ENCODE measurements at places on chromosomes 2 and 18.

GRCh38 chr2:69204654-69205053 lies 182.4 kb downstream of the GFPT1 start:
- no peak for DNase-seq

GRCh38 chr18:49935215-49935614 lies 121.9 kb upstream of the ACAA2 start:
- DNase-seq, result no peak

- DNase-seq, result no peak
Observed at GRCh38 chr18:76568731-76569130, 73.7 kb upstream of the ZNF516 start.

DNA sequence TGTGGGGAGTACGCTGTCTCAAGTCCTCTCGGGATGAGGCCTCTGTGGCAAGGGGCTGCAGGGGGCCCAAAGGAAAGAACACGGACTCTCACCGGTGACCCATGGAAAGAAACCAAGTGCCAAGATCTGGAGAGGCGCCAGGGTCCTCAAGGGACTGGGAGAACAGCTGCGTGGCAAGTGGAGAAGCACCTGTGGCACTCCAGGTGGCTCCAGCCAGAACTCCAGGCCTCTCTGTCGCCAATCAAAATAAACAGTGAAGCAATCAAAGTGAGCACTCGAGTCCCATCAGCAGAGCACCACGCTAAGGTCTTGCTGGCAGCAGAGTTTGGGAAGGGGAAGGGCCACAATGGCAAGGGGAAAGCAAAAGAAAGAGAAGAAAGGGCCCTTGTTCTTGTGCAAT lies 54.7 kb downstream of the BCL2 start:
- DNase-seq, result peak; percentile 92

- no peak for DNase-seq
Observed at GRCh38 chr2:108637304-108637669, 82.0 kb upstream of the RANBP2 start.

DNA sequence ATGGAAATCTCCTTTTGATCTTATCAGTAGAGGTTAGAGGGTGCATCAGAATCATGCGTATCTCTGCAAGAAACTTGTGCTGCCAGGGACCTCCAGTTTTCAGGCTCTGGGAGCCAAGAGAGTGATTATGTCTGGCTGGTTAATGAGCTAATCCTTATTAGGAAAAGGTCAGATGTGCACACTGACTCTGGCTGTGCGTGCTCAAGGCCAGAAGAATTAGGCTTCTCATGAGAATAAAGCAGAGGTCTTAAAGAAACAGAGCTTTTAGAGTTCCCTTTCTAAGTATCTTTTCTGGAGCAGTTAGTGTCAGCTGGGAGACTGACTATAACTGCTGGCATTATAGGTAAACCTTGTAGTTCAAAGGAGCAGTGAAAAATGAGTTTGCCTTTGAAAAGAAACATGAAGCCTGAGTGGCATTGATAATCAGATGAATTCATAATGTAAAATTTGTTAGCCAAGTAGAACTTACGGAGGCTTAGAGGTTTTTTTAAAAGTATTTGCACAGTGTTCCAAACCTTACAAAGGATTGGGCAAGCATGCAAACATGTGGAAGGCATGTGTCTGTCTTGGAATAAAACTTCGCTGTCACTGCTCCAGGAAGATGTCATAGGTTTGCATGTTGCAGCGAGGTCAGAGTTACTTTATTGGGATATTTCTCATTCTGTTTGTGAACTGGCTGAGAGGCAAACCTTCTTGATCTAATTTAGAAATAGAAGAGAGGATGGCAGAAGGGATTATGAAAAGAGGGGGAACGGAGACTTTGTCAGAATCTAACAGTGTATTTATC lies 151.7 kb downstream of the ARHGAP28 start:
- DNase-seq, result no peak

- DNase-seq, result no peak
Observed at GRCh38 chr18:22829781-22830180, 103.3 kb upstream of the RBBP8 start.

- DNase-seq, result no peak
Observed at GRCh38 chr2:233423552-233423860, 69.2 kb downstream of the DGKD start.

- peak; percentile 18 for DNase-seq
Observed at GRCh38 chr2:237223201-237223861, 137.6 kb downstream of the COPS8 start.

GRCh38 chr2:1707771-1708418 lies 36.4 kb downstream of the PXDN start:
- peak; percentile 95 for DNase-seq

- no peak for DNase-seq
Observed at GRCh38 chr18:55268628-55269275, 309.5 kb upstream of the CCDC68 start.

- no peak for DNase-seq
Observed at GRCh38 chr2:42868096-42868495, 75.7 kb upstream of the HAAO start.

DNA sequence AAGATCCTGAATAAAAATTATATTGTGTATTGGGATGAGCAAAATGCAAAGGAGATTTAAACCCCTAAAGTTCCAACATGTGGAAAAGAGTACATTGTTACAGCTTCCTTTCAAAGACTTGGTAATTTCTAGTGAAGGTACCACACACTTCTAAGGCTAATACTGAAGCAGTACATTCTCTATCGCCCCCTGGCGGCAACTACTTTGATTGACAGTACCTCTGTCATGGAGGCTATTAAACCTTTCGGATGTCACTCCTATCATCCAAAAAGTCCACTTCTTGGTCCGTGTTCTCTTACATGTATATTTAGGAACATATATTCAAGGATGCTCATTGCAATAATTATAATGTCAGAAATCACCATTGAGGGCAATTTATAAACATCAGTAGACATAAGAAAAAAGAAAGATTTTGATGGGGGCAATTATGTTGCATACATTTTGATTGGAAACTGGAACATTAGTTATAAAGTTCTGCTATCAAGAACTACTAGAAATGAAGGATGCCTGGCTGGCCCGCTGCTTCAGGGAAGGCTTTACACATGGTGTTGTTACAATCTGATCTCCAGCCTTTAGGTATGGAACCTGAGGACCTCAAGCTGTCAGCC lies 601.6 kb downstream of the CPS1 start:
- peak; percentile 80 for DNase-seq

DNA sequence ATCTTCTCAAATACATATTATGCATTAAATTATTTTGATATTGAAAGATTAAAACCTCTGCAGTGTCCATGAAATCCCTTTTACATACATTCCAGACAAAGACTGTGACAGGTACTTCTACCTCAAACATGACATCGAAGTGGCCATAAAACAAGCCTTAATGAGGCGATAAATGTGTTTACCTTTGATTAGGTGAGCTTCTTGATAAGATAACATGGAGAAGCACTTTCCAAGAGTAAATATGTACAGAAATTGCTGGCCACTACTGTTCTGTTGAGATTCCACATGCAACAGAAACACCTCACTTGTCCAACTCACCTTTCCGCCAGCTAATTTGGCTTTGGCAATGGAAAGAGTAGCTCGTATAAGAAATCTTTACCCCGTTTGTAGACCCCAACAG lies 55.2 kb downstream of the ZEB2 start:
- DNase-seq, result peak; percentile 16

GRCh38 chr2:9107168-9108025 lies 99.2 kb upstream of the ASAP2 start:
- DNase-seq, result no peak

- no peak for DNase-seq
Observed at GRCh38 chr2:71603311-71603811, 150.0 kb downstream of the DYSF start.

DNA sequence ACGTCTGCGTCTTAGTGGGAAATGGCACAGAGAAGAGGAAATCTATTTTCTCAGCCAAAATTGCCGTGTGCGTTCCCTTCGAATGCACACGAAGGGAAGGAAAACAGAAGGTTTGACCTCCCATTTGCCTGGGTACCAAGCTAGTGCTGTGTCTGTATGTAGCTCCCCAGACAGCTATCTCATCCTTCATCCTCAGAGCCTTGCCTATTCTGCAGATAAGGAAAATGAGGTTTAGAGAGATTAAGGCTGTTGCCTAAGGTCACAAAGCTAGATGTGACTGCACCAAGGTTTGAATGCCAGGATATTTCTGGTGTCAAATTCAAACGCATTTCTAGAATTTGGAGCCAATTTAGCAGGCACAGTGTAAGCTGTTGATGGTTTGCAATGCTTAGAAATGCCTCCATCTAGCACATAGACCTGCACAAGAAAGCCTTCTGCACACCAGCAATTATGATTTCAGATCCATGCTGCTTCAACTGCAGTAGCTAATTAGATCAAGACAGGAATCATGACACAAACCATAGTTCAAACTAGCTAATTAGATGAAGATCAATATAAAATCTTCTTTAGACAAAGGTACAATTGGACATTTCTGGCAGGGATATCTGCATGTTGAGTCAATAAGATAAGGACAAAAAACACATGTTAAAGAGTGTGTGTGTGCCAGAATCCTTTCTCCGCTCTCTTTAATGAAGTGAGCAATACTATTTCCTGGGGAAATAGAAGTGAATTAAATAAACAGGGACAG lies 115.1 kb downstream of the CMPK2 start:
- no peak for DNase-seq

Data from NCI-H345 (cell line).